ENCODE measurements at places on chromosomes 2 and 18. TPM values are rescaled to one million over a fixed set of nuclear protein-coding genes. Genes with fewer than 3 reads are reported as not detected.

Gene UGP2
- total RNA-seq = 182 TPM

Gene LYPD6
- 7.5 TPM for total RNA-seq

Gene ACMSD
- total RNA-seq = not detected

Gene MOCOS
- under 0.01 TPM for total RNA-seq

Gene KLF7
- 8.7 TPM for total RNA-seq

Gene CCDC138
- total RNA-seq = 5.0 TPM

Gene KCNE4
- under 0.01 TPM for total RNA-seq

Gene CYTIP
- not detected for total RNA-seq

Gene DCC
- not detected for total RNA-seq

Gene TUBA3E
- total RNA-seq = not detected

Gene TLX2
- total RNA-seq = not detected

Gene LHCGR
- not detected for total RNA-seq

Gene PLGLB2
- total RNA-seq = 1.2 TPM

Gene ID2
- 28.1 TPM for total RNA-seq

Gene RAB31
- 44.0 TPM for total RNA-seq

Gene GRHL1
- 0.40 TPM for total RNA-seq

Gene FARSB
- total RNA-seq = 8.1 TPM

Gene MEP1B
- not detected for total RNA-seq

Gene GKN1
- not detected for total RNA-seq

Gene ALPI
- total RNA-seq = not detected

Gene SMAD2
- 17.7 TPM for total RNA-seq

Gene MAP3K2
- 11.8 TPM for total RNA-seq

Gene NR4A2
- total RNA-seq = 0.20 TPM

Gene SIX3
- total RNA-seq = not detected

Gene SERPINB10
- not detected for total RNA-seq

Gene GPATCH11
- 5.2 TPM for total RNA-seq

Gene PRSS56
- not detected for total RNA-seq

Gene FOSL2
- total RNA-seq = 54.8 TPM

Gene RPL31
- 1,542 TPM for total RNA-seq

Gene GYPC
- total RNA-seq = 773 TPM

Gene DYNAP
- not detected for total RNA-seq

Gene AKAIN1
- not detected for total RNA-seq

Gene SP5
- not detected for total RNA-seq

Gene IL1F10
- not detected for total RNA-seq

Gene GATA6
- total RNA-seq = 0.44 TPM

Gene GCG
- not detected for total RNA-seq

Gene FAM237A
- total RNA-seq = not detected

Gene LRRTM1
- total RNA-seq = not detected

Gene PROC
- total RNA-seq = under 0.01 TPM

Gene COL4A4
- total RNA-seq = under 0.01 TPM

Gene SKOR2
- total RNA-seq = not detected

Gene HDLBP
- total RNA-seq = 591 TPM

Gene ADGRF3
- under 0.01 TPM for total RNA-seq

Gene SEH1L
- 26.2 TPM for total RNA-seq

Gene SAG
- total RNA-seq = not detected

Gene EML6
- 0.20 TPM for total RNA-seq

Gene ANKRD30BL
- not detected for total RNA-seq

Gene EPG5
- 12.1 TPM for total RNA-seq

Gene ZSWIM2
- total RNA-seq = not detected

Gene FAM161A
- total RNA-seq = 0.99 TPM

Gene TMEM163
- total RNA-seq = 1.1 TPM

Gene TBR1
- total RNA-seq = under 0.01 TPM

Gene UGT1A8
- total RNA-seq = not detected

Gene GNAL
- under 0.01 TPM for total RNA-seq

All from lung microvascular endothelial cell (primary cell).